ENCODE measurements at places on chromosomes 2 and 18. TPM values are rescaled to one million over a fixed set of nuclear protein-coding genes. Genes with fewer than 3 reads are reported as not detected.

- peak; percentile 83 for DNase-seq
Observed at GRCh38 chr2:200609028-200609614, 23.3 kb downstream of the AOX1 start.

GRCh38 chr18:50075772-50076171, 119.2 kb downstream of the MYO5B start:
- no peak for DNase-seq

- no peak for DNase-seq
Observed at GRCh38 chr2:215793747-215794595, 219.4 kb downstream of the MREG start.

SETBP1 gene
- polyA plus RNA-seq: 1.2 TPM

DNA sequence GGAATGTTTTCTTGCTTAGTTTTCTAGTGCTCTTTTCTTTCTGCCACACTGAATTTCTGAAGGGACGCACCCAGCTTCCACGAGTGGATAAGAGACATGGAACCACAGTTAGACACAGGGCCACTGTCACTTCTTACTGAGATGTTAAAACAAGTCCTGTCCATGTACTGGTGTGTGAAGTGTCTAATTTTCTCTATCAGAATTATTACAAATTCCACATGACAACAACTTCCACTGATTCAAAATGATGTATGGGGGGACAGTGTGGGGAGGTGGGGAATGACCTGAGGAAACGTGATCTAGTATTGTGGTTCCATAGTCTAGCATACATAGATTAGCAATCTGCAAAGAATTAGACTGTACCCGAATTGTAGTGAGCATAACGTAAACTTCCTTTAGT, 169.6 kb downstream of the TMEM247 start:
- no peak for DNase-seq

GRCh38 chr2:100953406-100954043, 48.6 kb upstream of the RPL31 start:
- DNase-seq: no peak

CAPN14 gene
- 0.23 TPM for polyA plus RNA-seq

DOK6 gene
- polyA plus RNA-seq: 0.31 TPM

- no peak for DNase-seq
Observed at GRCh38 chr2:175743011-175743410, 259.1 kb downstream of the LNPK start.

IL1RN gene
- polyA plus RNA-seq: 6.6 TPM

ALK gene
- polyA plus RNA-seq: not detected

DNA sequence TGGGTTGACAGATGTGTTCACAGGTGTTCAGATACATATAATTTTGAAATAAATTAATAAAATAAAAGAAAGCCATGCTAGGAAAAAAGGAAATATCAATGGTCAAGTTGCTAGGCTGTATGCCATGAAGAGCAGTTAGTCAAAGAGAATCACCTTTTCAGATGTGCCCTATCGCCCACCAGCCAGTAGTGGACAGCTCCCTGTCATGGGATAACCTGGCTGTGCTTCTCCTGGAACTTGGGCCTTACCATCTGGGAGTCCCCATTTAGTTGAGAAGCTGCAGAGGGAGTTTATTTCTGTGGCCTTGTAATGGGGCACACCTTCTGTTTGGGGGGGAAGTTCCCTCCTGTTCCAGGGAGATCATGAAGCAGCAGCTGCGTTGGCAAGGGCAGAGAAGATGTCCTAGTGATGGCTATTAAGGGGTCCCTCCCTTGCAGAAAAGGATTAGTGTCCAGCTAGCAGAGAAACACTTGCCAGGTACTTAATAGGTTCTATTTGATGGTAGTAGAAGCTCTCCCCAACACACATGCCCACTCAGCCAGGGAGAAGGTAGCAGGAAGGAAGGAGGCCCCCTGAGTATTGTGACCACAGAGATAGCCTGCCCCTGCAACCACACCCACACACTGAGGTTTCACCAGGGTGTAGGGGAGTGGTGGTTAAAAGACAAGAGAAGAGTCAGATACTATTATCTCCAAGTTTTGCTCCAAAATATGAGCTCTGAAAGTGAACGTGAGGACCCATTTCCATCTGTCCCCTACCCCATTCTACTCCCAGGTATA, 117.7 kb downstream of the B3GNT2 start:
- DNase-seq: no peak

DNA sequence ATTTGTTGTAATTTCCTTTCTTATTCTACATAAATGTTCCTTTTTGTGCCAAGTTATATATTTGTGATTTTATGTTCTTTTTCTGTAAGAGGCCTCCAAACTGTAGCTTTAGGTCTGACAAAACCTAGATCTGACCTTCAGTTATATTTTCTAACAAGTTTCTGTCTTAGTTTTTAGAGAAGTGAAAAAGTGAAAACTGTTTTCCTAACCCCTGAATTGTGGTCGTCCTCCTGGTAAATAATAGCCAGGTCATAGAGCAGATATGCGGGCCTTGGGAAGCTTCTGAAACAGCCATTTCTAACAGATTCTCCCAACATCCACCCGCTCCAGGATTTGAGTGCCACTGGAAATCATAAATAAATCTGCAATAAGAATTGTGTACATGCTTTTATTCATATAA, 398.4 kb upstream of the CWC22 start:
- DNase-seq: no peak

NDC80 gene
- polyA plus RNA-seq: 12.6 TPM

DNA sequence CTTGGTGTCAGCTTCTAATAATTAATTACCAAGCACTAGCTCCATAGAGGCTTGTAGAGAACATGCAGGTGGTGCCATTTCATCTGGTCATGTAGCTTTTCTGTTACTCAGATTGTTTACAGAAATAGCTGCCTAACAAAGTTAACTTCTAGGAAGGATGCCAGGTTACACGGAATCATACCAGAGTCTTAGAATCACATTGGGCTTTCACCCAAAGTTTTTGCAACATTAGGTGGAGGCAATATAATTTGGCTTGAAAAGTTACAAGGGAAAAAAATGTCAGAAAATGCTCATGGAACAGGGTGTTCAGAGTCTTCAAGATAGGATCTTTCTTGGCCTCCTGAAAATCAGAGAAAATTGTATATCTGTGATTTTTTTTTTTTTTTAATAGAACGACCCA, 135.6 kb downstream of the ARHGAP15 start:
- DNase-seq: no peak

DNA sequence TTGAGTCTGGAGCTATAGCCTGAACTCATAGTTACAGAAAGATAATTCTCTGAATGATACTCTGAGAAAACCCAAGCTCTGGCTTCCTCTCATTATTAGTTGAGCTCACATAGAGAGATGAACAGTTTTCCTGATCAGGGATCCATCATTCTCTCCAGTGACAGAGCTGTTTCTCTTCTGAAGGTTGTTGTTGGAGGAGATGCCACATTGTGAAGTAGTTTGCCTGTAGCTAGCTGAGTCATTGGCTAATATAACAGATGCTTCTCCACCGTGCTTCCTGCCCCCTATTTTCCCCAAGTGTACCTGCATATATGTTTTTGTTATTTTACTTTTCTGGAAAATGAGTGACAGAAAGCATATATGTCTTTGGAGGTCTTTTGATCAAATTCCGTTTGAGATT, 64.6 kb downstream of the OSBPL6 start:
- no peak for DNase-seq

IL36B gene
- not detected for polyA plus RNA-seq

GAL3ST2 gene
- 3.0 TPM for polyA plus RNA-seq

GRCh38 chr18:45596036-45596435, 19.2 kb upstream of the SLC14A2 start:
- DNase-seq: no peak

GRCh38 chr2:186648130-186648529, 45.7 kb upstream of the FAM171B start:
- DNase-seq: no peak

MOB1A gene
- 85.1 TPM for polyA plus RNA-seq

NYAP2 gene
- polyA plus RNA-seq: not detected

DNA sequence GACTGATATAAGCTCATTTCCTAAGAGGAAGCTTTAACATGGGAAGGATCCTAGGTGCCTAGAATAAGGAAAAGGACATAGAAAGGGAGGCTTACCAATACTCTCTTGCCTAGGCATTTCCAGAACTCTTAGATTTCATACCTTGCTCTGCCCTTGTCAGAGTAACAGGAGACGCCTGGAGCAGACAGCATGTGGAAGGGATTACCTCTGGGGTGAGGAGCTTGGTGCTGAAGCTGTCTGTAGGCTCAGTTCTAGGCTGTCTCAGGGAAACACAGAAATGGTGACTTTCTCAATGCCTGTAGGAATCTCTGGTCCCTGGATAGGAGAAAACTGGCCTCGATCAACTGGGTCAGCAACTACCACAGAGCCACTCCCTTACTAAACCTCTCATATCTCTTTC, 150.0 kb downstream of the SLC4A3 start:
- no peak for DNase-seq

GRCh38 chr2:133498662-133499585, 69.3 kb downstream of the NCKAP5 start:
- DNase-seq: no peak

SUPT7L gene
- 22.8 TPM for polyA plus RNA-seq

DNA sequence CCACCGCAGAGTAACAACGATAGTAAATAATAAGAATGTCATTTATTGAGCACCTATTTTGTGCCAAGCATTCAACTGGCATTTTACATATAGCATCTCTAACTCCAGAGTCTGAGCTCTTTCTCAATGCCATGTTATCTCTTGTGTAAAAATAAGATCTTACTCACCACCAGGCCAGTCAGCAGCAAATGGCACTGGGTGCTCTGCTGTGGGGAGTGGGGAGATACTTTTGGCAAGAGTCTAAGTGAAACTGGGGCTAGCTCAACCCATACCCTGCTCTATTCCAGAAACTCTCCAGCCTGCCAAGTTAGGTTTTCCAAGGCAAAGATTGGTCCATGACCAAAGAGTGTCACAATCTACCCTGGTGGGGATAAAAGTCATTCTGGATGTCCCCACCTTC, 5.0 kb upstream of the SLC4A3 start:
- no peak for DNase-seq

GRCh38 chr2:11446733-11447248, 19.2 kb downstream of the E2F6 start:
- peak; percentile 63 for DNase-seq

- DNase-seq: no peak
Observed at GRCh38 chr2:215552144-215552580, 116.3 kb upstream of the FN1 start.

IRS1 gene
- polyA plus RNA-seq: 6.0 TPM

HOXD8 gene
- 3.4 TPM for polyA plus RNA-seq

GRCh38 chr18:3104190-3105054, 91.5 kb upstream of the LPIN2 start:
- no peak for DNase-seq

MOCOS gene
- 3.6 TPM for polyA plus RNA-seq

GRCh38 chr18:23712445-23712844, 23.2 kb downstream of the LAMA3 start:
- no peak for DNase-seq

- DNase-seq: no peak
Observed at GRCh38 chr2:134762508-134762907, 43.7 kb upstream of the TMEM163 start.

GPR17 gene
- polyA plus RNA-seq: 0.60 TPM

ANKRD29 gene
- 2.5 TPM for polyA plus RNA-seq

DNA sequence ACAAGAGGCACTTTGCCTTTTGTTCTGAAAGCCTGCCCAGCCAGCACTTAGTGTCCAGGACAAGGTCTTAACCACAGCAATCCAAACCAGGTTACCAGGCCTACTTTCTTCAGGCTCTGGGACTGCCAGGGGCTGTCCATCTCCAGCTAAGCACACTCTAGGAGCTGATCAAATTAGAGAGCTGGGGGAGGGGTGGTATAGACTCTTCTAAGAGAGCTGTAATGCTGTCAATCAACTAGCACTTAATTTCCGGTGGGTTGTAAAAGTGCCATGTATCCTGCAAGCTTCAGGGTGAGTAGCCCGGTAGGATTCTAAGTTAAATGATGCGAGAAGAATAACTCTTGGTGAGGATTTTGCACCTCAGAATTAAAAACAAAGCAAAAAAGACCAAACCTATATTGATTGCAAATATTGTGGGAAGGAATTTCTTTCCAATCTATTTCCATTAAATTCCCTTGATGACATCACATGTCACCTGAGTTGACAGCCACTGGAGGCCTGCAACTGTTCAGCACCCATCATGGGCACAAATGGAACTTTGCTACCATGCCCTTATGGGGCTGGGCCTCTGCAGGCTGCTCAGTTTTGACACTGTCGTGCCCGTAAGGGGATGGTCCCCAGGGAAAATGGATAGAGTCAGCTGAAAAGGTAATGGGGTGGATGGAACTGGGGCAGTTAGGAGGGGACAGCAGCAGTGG, 8.7 kb upstream of the COX7A2L start:
- no peak for DNase-seq

- no peak for DNase-seq
Observed at GRCh38 chr2:46724107-46724506, 191.5 kb downstream of the MCFD2 start.
